Activated naive CD8-positive, alpha-beta T cell treated with anti-CD3 and anti-CD28 coated beads, Interleukin-2, amount 10 ng/mL, durations not matched to agents 7 days and 5 days (primary cell): ENCODE measurements at places on chromosomes 2 and 18.

DNA sequence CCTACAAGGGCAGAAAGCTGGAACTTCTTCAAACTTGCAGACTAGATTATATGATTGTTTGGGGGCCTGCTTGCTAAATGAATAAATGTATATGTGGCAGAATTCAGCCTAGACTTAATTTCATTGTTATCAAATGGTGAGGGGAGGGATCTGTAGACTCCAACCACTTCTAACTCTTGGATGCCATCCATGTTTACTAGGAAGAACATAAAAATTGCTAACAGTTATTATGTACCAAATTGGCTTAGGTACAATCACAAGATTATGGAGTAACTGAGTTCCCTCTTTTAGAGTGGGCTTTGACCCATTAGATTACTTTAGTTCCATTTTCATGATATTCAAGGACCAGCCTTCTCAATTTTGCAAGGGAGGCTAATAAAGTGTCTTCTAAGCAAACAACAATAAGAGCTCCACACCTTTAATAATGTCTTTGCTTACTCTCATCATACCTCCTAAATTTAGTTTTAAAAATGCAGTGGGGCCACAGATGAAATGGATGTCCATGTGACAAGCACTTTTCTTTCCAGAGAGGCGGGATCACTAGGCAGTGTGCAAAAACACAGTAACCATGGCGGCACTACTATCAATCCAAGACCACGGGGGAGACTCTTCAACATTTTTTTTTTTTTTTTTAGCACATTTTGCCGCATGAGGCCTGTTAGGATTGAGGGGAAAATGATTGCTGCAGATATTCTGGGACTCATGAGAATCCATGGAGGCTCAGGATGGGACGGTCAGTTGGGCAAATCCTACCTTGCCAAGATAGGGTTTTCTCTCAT is 217.6 kb upstream of the SPRED2 start:
- DNase-seq = no peak

DNA sequence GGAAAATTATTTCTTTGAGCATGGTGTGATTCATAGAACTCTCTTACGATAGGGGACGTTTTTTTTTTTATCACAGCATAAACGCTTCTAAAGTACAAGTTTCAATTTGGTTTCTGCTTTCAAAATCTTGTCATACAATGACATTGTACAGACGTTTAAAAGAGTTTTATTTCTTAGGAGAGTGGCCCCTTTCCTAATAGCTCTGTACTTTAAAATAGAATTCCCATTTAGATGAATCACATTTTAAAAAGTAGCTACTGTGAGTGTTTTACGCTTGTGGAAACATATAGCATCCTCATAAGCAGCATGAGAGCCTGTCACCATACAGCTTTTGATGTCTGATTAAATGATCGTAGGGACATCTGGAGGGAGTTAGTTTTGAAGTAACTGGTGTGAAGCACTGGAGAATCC is 510.9 kb downstream of the PARD3B start:
- no peak for DNase-seq

- DNase-seq = no peak
Measured at GRCh38 chr2:215974700-215975429, 38.5 kb downstream of the MREG start.

GRCh38 chr2:72933646-72934151 is 16.4 kb downstream of the EMX1 start:
- peak; percentile 26 for DNase-seq

- no peak for DNase-seq
Measured at GRCh38 chr2:241066171-241066892, 35.8 kb downstream of the MTERF4 start.

- no peak for DNase-seq
Measured at GRCh38 chr2:196959734-196960338, 33.3 kb upstream of the PGAP1 start.

- DNase-seq = no peak
Measured at GRCh38 chr2:235921508-235922191, 246.5 kb downstream of the GBX2 start.

- DNase-seq = no peak
Measured at GRCh38 chr2:73749314-73749713, 12.2 kb upstream of the TPRKB start.
